ENCODE measurements at places on chromosomes 11 and 22. TPM values are rescaled to one million over a fixed set of nuclear protein-coding genes. Genes with fewer than 3 reads are reported as not detected.

DNA sequence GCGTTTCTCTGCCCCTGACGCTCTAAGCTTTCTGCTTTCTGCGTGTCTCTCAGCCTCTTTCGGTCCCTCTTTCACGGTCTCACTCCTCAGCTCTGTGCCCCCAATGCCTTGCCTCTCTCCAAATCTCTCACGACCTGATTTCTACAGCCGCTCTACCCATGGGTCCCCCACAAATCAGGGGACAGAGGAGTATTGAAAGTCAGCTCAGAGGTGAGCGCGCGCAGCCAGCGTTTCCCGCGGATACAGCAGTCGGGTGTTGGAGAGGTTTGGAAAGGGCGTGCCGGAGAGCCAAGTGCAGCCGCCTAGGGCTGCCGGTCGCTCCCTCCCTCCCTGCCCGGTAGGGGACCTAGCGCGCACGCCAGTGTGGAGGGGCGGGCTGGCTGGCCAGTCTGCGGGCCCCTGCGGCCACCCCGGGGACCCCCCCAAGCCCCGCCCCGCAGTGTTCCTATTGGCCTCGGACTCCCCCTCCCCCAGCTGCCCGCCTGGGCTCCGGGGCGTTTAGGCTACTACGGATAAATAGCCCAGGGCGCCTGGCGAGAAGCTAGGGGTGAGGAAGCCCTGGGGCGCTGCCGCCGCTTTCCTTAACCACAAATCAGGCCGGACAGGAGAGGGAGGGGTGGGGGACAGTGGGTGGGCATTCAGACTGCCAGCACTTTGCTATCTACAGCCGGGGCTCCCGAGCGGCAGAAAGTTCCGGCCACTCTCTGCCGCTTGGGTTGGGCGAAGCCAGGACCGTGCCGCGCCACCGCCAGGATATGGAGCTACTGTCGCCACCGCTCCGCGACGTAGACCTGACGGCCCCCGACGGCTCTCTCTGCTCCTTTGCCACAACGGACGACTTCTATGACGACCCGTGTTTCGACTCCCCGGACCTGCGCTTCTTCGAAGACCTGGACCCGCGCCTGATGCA, at the start of gene MYOD1:
MYOD1 (plus strand) TSS at position 544 of the 910 bp plus-strand sequence; CDS start at position 756, 212 bp downstream.
- DNase-seq, result no peak

DNA sequence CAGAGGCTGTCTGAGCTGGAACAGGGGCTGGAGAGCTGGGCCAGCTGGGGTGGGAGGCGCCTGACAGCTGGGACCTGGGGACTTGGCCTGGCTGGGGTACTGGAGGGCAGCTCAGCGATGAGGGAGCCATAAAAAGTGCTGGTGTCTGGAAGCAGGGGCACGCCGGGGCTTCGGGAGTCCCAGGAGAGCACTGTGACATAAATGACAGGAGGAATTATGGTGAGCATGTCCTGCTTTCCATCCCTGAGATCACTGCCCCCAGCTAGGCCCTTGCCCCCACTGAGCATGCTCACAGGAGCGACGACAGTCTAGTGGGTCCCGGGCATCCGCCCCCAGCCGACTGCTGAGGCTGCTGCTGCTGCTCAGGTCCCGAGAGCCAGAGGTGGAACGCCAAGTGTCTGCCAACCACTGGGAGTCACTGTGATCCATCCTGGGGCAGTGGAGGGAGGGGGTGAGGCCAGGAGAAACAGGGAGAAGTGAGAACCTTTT, 6.2 kb downstream of the ROBO4 start:
- no peak for DNase-seq

- no peak for DNase-seq
Observed at GRCh38 chr11:11302565-11302964, 50.5 kb downstream of the CSNK2A3 start.

GRCh38 chr11:17781221-17781620, 46.6 kb downstream of the KCNC1 start:
- DNase-seq, result no peak

DNA sequence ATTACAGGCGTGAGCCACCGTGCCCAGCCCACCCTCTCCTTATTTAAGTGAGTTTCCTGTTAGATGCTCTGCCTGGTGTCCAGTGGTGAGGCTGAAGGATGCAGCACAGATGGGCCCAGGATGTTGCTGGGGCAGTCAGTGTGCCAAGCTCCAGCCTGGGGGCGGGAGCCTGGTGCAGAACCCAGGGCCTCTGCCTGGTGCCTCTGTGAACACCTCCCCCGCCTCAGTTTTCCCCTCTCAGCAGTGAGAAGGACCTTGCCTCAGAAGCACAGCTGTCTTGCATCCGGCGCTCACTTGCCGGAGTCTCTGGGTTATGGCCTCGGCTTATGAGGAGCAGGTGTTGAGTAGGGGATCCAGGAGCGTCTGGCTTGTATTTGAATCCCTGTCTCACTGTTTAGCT, 116.2 kb downstream of the KIAA1671 start:
- DNase-seq, result no peak

GRCh38 chr11:70508231-70508480, 109.8 kb downstream of the CTTN start:
- DNase-seq, result no peak

DNA sequence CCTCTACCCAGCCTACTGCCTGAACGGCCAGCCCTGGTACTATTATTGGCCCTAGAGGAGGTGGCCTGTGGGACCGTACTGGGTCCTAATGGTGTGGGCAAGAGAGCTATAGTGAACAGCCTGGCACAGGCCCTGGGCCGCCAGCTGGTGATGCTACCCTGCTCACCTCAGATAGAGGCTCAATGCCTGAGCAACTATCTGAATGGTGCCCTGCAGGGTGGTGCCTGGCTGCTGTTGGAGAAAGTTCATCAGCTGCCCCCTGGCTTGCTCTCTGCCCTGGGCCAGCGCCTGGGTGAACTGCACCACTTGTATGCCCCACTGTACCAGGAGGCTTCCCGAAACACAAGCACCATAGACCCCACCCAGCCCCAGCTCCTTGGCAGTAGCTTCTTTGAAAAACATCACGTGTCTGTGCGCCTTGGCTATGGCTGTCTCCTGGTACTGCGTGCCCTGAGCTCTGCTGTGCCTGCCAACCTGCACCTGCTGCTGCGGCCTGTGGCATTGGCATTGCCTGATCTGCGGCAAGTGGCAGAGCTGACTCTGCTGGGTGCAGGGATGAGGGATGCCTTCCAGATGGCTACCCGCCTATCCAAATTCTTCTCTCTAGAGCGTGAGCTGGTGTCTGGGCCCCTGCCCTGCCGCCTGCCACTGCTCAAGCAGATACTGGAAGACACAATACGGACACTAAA, 49.0 kb downstream of the DNHD1 start:
- DNase-seq, result no peak

GRCh38 chr22:48488149-48488551, 1339.5 kb downstream of the BRD1 start:
- no peak for DNase-seq

- DNase-seq, result no peak
Observed at GRCh38 chr11:113574586-113574985, 99.4 kb upstream of the DRD2 start.

GRCh38 chr11:58773337-58773736, 41.6 kb upstream of the GLYAT start:
- DNase-seq, result no peak

- DNase-seq, result no peak
Observed at GRCh38 chr22:29892315-29893156, 9.6 kb downstream of the MTMR3 start.

DNA sequence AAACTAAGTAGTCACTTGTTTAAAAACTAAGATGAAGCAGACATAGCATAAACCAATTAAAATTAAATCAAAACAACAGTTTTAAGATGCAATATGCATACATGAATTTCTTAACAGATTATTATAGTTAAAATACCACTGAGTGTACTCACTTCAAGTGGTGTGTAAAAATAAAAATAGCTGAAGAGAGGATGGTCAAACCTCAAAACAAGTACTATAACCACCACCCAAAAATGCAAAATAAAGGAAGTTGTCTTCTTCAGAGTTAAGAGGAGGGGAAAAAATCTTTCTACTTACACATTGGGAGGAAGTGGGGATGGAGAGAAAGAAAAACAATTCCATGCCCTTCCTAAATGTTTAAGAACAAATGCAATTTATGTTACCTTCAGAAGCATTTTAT, 31.9 kb downstream of the RRAS2 start:
- DNase-seq, result no peak

DNA sequence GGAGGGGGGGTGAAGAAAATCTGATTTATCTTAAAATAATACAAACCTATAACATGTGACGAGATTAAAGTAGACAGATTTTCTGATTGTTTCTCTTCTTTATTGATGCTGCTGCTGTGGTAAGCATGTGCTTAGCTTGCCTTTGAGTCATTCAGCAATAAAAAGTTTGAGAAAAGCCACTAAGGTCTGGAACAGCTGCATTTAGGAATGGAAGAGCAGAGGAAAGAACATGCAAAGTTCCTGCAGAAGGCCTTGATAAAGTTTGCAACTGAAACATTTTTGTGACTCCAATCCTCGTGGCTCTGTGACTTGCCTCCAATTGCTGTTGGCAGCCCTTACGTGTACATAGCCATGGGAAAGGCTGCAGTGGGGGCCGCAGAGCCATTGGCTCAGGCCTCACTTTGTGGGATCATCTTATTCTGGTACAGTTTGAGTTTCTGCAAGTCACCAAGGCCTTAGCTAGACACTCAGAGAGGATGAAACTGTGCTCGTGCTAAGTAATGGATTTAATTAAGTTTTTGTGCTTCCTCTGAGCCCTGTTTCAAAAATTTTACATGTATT, 370.2 kb downstream of the AASDHPPT start:
- DNase-seq, result no peak

Gene TRIM49
- not detected for total RNA-seq

Gene TRIM51G
- total RNA-seq, result not detected

Gene NNMT
- total RNA-seq, result 133 TPM
